ENCODE measurements at places on chromosomes 7 and 10. TPM values are rescaled to one million over a fixed set of nuclear protein-coding genes. Genes with fewer than 3 reads are reported as not detected.

FAM131B gene
- total RNA-seq: 0.28 TPM

FAM13C gene
- 0.07 TPM for total RNA-seq

C7orf33 gene
- total RNA-seq: not detected

SLC35G1 gene
- 8.8 TPM for total RNA-seq

OPALIN gene
- not detected for total RNA-seq

CYCS gene
- 226 TPM for total RNA-seq

EGFR gene
- total RNA-seq: 88.0 TPM

HYAL4 gene
- not detected for total RNA-seq

COL28A1 gene
- total RNA-seq: 0.42 TPM

GPR37 gene
- 0.73 TPM for total RNA-seq

HOXA2 gene
- 0.85 TPM for total RNA-seq

SFMBT2 gene
- total RNA-seq: 7.0 TPM

PRKCQ gene
- total RNA-seq: 4.1 TPM

CYP3A5 gene
- 1.1 TPM for total RNA-seq

GPR85 gene
- not detected for total RNA-seq

DRGX gene
- total RNA-seq: not detected

PSD gene
- total RNA-seq: 0.27 TPM

LRRC61 gene
- total RNA-seq: 0.07 TPM

PRTFDC1 gene
- 15.3 TPM for total RNA-seq

PRKAR2B gene
- 2.3 TPM for total RNA-seq

PAX2 gene
- total RNA-seq: 0.22 TPM

TCERG1L gene
- total RNA-seq: not detected

DTX2 gene
- total RNA-seq: 27.7 TPM

HECW1 gene
- total RNA-seq: 15.3 TPM

SUN3 gene
- not detected for total RNA-seq

All from A549 treated with AZD2906 at 1 μM for 4 hours (cell line).